Activated CD8-positive, alpha-beta memory T cell treated with anti-CD3 and anti-CD28 coated beads, Interleukin-2, amount 50 U/mL, for 48 hours (primary cell): ENCODE measurements at places on chromosomes 4 and X.

DNA sequence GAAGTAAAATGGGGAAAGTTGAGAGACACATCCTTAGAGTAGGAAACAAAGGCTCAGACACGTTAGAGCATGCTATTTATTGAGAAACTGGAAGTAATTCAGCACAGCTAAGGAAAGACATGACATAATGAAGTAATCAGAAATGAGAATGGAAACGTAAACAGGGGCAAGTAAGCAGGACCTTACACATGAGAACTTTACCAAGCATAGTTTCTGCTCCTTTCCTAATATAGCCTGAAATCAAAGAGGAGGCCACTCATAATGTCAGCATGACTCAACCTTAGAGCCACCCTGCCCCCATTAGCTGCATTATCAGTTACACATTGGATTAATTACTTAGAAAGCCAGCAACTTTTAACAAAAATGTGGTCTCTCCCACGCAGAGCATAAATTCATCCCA lies 558.3 kb upstream of the GRIA3 start:
- no peak for DNase-seq

GRCh38 chr4:185219551-185220344 lies 10.3 kb downstream of the SNX25 start:
- DNase-seq, result no peak

DNA sequence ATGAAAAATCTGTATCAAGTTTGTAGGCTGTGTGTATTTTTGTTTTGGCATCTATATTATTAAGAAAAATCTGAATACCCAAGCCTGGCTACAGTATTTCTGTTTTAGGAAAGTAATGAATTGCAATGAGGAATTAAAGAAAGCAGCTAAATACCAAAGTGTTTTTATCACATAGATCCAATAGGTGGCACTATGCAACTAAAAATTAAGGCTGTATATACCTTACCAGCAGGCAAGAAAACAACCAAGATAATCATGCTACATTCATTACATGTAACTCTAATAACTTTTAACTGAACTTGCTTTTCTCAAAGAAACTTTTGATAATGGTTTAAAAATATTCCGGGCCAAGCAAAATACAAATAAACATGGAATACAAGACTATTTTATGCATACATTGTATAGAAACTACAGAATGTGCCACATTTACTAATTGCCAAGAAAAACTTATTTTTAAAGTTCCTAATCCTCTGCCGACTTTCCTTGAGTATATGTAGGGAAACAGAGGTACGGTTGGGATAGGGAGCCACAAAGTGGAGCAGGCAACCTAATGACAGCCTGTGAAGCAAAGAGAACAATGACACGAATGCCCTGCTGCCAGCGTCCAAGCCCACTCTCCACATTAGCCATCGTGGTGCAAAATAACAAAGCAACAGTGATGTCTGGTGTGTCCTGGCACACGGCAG lies 63.7 kb downstream of the SEC24D start:
- no peak for DNase-seq

- no peak for DNase-seq
Measured at GRCh38 chr4:152635851-152636250, 43.9 kb downstream of the TMEM154 start.
